ENCODE measurements at places on chromosomes 5 and 9.

GRCh38 chr9:16868701-16869100 lies 1.8 kb downstream of the BNC2 start:
- no peak for DNase-seq

GRCh38 chr5:180126716-180127681 lies 55.4 kb upstream of the RNF130 start:
- DNase-seq, result peak; percentile 80

- no peak for DNase-seq
These were observed 105.4 kb downstream of the ZNF354C start for GRCh38 chr5:179165421-179166170.

DNA sequence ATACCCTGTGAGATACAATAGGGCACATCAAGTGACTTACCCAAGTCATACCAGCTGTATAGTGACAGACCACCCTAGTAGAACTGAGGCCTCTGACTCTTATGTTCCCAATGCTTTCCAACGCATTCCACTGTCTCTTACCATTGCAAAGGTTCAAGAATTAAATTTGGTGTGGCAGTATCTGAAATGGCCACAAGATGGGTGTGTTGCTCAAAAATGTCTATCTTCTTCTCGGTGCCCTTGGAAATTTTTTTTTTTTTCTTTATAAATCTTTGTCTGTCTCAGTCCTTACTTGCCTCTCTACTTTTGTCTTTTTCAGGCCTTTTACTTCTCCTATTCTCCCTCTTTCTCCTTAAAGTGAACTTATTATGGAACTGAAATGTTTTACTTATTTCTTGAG lies 48.4 kb downstream of the GPR21 start:
- peak; percentile 21 for DNase-seq

- DNase-seq, result no peak
These were observed 459.3 kb downstream of the MAT2B start for GRCh38 chr5:163964671-163965070.

- DNase-seq, result peak; percentile 43
These were observed 79.4 kb downstream of the SLC1A3 start for GRCh38 chr5:36685631-36686288.

DNA sequence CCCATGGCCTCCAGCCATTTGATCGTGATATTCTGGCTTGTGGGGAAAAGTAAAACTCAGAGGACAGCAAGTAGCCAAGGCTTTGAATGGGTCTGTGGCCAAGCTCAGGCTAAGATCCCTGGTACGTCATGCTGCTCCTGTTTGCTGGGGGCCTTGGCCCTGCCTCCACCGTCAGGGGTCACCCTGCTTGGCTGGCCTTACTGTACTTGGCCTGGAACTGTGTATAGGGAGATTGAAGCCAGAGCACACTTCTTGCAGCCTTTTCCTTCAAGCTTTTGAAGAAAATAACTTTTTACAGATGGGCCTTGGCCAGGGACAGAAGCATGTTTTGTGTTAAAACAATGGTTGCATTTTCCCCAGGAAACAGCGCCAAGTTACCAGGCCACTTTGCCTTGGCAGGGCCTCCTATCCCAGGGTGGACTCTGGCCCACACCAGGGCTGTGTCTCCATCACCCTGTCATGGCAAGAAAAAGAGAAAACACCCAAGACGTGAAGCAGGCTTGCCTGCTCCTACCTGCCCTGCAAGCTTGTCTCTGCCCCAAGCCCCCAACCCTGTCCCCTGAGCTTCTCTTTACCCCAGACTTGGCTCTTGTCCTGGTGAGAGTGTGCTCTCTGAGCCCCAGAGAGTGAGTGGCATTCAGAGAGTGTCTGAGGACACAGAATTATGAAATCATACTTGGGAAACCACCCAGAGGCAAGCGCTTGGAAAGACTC lies 286.9 kb downstream of the GADD45G start:
- no peak for DNase-seq

DNA sequence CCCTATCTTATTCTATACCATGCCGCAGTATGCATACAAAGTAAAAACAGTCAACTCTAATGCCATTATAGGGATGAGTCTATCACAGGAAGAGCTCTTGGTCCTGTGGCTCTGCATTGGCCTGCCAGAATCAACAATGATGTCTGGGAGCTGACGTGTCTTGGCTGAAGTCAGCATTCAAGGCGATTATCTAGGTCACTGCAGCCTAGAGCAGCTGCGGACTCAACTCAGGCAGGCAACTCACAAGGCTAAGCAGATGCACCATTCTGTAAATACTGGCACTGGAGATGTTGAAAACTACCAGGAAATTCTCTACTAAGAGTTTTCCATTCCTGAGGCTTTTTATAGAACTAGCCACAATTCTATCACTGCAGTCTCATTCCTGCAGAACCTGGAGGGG lies 13.3 kb downstream of the SPATA9 start:
- DNase-seq, result no peak

GRCh38 chr5:145510769-145511168 lies 324.4 kb downstream of the PRELID2 start:
- no peak for DNase-seq

- DNase-seq, result no peak
These were observed 219.0 kb downstream of the AOPEP start for GRCh38 chr9:94945197-94946144.

DNA sequence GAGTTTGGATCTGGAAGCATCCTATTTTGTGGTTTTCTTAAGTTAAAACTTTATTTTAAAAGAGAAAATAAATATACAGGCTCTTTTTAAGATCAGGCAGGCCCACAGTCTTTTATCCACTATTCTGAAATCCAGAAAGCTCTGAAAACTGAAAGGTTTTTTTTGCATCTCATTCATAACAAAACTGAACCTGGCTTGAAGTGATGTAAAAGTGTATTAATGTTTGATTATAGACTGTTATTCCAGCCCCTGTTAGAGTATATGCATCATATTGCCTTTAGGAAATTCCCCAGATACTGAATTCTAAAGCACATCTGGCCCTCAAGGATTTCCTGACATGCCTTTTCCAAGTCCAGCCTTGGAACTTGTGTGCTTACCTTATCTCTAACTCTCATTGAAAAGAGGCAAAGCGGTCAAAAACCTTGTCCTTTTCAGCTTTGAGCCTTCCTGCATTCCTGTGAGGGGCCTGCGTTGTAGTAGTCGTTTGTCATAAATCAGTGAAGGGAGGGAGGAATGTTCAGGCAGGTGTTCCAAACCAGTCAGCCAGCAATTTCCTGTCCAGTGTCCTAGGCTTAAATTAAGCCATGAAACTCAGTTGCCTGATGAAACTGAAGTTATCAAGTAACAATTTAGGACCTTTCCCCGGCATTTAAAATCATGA lies 110.4 kb downstream of the TLE4 start:
- DNase-seq, result no peak

- no peak for DNase-seq
These were observed 96.2 kb upstream of the ARAP3 start for GRCh38 chr5:141778206-141778605.

GRCh38 chr9:118533850-118534249 lies 829.6 kb downstream of the TLR4 start:
- DNase-seq, result no peak

DNA sequence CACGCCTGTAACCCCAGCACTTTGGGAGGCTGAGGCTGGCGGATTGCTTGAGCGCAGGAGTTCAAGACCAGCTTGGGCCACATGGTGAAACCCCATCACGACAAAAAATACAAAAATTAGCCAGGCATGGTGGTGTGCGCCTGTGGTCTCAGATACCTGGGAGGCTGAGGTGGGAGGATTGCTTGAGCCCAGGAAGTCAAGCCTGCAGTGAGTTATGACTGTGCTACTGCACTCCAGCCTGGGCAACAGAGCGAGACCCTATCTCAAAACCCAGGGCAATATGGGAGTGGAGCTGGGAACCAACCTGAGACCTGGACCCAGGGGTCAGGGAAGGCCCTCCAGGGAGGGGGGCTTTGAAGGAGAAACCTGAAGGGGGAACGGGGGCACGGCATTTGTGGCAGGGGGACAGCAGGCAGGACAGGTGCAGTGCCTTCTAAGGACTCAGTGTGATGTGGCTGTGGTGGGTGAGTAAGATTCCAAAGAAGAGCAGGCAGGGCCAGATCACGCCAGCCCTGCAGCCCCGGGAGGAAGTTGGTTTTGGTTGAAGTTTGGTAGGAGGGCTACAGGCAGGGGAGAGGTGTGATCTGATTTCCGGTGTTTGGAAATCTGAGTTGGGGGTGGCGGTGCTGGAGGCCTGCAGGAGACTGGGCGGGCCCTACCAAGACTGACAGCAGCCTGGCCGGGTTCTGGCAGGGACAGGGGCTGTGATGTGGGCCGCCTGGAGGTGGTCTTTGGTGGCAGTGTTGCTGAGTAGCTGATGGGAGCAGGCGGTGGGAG lies 46.2 kb downstream of the NTNG2 start:
- DNase-seq, result no peak

DNA sequence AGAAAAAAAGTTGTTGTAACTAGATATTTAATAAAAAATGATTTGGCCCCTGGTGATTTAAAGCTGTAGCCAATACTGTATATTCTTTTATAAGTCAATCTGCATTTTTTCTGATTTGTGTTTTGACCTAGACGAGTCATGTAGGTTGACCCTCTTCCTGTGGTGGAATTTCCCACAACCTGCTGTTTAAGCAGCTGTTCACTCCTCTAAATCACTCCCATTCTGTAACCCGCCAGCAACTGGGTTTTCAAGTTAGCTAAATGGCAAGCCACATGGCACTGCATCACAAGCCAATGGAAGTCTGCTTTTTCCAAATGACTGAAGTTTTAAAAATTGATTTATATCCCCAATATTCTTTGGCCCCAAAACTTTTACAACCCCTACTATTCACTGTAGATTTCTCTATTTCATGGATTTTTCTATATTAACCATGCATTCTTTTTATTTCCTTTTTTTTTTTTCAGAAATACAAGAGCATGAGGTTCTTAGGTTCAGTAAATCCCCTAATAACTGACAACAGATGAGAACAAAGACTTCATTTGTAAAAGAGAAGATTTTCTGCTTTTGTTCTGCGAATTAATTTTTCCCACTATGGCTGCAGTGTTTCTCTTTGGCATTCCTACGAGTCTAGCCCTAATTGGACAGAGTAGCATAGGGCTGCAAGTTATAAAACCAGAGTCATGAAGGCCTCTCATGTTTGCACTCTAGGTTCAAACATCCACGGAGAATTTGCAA lies 184.5 kb upstream of the TLE4 start:
- no peak for DNase-seq
